Astrocyte (in vitro differentiated cells and primary cell): ENCODE measurements at places on chromosomes 2 and 18. TPM values are rescaled to one million over a fixed set of nuclear protein-coding genes. Genes with fewer than 3 reads are reported as not detected.

DNA sequence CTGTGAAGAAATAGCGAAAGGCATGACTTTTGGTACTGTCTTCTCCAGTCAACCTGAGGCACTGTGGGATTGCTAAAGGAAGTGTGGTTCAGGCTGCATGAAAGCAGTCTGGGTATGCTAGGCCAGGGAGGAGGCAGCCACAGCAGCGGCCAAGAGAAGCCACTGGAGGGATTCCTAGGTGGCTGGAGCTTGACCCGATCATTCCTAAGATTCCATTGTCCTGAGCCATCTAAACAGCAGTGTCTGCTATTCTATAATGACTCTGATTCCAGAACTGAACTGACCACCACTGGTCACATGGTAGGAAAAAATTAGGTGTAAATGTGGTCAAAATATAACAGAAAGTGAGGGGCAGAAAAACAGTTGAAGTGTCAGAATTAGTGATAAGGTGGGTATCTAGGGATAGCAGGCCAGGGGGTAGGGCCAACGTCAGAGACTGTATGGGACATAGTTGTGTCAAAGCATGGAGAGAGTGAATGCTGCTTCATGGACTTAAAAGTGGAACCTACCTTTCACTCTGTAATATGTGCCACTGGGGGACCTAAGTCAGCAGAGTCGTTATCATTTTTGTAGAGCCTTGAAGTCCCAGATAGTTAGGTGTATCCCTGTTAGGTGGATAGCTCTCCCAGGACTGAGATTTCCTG is 204.6 kb downstream of the CTNNA2 start:
- DNase-seq: peak; percentile 99

The NAT8 gene
- total RNA-seq: not detected in 2 replicates

GRCh38 chr2:238489896-238490295 is 63.2 kb downstream of the ASB1 start:
- no peak for DNase-seq

The DNAH6 gene
- 0.20 and 0.24 TPM in 2 replicates for total RNA-seq

DNA sequence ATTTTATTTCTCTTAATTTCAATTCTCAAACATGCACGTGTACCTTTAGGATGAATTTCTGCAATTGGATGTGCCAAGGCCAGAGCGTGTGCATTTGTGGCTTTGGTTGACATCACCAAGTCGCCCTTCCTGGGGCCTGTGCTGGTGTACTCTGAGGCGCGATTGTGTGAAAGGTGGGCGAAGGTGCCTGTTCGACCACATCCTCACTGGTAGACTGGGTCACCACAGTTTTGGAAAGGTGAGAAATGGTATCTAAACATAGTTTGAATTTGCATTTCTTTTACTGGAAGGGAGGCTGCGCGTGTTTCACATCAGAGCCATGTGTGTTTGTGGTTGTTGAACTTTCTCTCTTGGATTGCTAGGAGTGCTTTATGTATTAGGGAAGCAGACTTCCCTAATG is 89.8 kb downstream of the LDLRAD4 start:
- DNase-seq: no peak
